NCI-H526 treated with DMSO at 0.1 percent for 48 hours (cell line): ENCODE measurements at places on chromosomes 11 and 22.

GRCh38 chr11:128956401-128957201 is 13.9 kb upstream of the TP53AIP1 start:
- DNase-seq = peak; percentile 91

- no peak for DNase-seq
Measured at GRCh38 chr22:48555606-48556005, 1272.1 kb downstream of the BRD1 start.

- no peak for DNase-seq
Measured at GRCh38 chr11:101446238-101446637, 137.6 kb downstream of the TRPC6 start.

DNA sequence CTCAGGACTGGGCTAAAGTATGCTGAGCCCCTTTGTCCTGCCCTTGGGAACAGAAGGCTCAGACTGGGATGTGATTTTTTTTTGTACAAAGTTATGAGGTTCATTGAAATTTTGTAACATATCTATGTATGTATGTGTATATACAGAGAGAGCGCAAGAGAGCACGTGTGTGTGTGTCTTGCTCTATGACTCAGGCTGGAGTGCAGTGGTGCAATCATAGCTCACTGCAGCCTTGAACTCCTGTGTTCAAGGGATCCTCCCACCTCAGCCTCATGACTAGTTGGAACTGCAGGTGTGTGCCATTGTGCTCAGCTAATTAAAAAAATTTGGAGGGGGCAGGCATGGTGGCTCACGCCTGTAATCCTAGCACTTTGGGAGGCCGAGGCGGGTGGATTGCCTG is 5.7 kb downstream of the TMEM25 start:
- DNase-seq = no peak

DNA sequence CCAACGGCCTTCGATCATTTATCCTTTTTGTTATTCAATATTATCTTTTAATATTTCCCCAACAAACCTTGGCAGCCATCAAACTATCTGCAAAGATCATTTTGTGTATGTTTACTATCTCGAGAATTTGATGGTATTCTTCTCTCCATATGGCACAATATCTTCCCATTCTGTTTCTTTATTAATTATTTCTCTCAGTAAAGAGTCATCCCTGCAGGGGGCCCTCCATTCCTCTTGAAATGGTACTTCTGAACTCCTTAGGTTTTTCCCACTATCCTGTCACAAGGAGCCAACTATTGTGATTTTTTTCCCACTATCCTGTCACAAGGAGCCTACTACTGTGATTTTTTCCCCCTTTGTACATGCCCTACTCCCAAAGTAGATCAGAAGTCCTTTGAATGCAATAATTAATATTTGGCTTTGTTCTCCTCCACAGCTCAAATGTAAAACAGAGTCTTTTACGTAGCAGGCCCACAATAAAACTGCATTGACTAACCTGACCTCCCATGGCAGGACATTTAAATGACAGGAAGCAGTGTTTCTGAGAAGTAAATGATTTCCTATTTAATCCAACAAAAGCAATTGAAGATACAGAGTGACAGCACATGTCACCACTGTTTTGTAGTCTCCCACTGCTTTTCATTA is 43.3 kb downstream of the PDGFD start:
- no peak for DNase-seq

GRCh38 chr11:2376751-2377451 is at the start of gene CD81:
Gene CD81, plus strand, starts transcription at chr11:2377310. Its CDS starts 240 bp downstream, at chr11:2377550.
- no peak for DNase-seq

DNA sequence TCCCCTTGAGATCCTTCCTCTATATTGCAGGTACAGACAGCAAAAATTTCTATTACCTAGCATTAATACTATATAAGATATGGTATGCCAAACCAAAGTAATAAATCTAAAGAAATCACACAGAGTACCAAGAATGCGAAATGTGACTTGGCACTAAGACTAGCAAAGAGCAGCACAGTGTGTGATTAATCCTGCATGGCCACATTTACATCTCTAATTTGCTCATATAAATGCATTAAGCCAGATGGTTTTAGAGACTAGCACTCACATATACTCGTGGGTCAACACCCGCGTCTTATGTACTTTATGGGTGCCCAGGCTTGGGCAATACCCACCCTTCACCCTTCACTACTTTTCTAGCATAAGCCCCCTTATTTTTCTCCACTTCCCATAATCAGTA is 213.2 kb downstream of the TTC28 start:
- no peak for DNase-seq

- no peak for DNase-seq
Measured at GRCh38 chr11:83921447-83922192, 635.5 kb upstream of the CCDC90B start.

GRCh38 chr11:70546191-70546940 is 148.0 kb downstream of the CTTN start:
- no peak for DNase-seq

- DNase-seq = no peak
Measured at GRCh38 chr11:88420165-88420791, 82.7 kb upstream of the CTSC start.

DNA sequence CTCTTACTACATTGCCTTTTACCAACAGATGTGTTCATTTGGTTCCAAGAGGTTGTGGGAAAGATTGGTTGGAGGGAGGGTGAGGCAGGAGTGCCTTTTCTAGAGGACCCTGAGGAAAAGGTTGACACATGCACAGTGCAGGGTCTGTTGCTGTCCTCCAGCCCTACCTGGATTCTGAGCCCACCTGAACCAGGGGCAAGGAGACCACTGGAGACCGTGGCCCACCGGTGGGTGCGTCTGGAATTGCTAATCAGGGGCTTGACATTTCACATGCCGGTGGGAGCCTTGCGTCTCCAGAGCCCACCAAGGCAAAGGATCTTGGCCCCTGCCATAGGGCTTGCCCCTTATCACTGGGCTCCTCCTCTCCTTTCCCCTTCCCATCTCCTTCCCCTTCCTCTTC is 80.4 kb upstream of the ZBED5 start:
- no peak for DNase-seq

DNA sequence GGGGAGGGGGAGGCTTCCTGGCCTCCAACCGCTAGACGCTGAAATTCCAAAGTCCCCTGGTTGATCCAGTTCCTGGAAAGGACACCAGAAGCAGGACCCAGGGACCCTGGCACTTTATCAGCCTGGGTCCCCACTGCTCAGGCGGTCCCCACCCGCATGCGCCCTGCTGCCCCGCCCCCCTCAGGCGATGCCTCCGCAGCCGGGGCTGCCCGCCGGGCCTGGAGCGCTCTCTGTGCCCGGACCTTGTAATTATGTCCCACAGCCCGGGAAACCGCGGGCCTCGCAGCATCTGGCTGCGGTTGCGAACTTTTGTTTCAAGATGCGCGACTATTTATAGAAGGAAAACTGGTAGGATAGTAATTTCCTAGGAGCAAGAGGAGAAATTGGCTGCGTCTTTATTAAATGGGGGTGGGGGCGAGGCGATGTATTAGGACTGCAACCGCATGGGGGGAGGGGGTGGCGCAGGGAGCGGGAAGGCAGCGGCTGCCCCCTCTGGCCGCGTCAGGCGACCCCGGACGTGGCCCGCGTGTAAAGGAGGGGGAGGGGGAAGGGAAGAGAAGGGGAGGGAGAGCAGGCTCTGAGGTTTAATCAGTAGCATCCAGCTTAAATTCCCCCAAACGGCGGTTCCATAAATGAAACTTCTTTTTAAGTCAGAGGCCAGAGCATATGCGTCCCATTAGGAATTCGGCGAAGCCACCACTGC is 6.1 kb downstream of the WNT7B start:
- no peak for DNase-seq

DNA sequence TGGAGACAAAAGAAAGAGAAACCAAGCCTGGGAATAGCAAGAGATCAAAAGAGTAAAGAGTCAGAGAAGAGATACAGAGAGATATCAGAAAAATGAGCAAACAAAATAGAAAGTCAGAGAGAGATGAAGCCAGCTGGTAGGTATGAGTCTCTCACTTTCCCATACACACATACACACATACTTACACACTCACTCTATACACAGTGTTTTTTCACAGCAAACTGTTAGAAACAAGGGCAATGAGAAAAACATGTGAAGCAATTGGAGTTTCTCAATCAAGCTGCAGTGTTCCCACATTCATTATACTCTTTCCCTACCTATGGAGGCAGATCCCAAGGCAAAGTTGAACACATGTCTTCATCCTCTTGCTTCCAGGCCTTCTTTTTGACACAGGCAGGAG is 2.6 kb upstream of the NLRP10 start:
- DNase-seq = no peak

DNA sequence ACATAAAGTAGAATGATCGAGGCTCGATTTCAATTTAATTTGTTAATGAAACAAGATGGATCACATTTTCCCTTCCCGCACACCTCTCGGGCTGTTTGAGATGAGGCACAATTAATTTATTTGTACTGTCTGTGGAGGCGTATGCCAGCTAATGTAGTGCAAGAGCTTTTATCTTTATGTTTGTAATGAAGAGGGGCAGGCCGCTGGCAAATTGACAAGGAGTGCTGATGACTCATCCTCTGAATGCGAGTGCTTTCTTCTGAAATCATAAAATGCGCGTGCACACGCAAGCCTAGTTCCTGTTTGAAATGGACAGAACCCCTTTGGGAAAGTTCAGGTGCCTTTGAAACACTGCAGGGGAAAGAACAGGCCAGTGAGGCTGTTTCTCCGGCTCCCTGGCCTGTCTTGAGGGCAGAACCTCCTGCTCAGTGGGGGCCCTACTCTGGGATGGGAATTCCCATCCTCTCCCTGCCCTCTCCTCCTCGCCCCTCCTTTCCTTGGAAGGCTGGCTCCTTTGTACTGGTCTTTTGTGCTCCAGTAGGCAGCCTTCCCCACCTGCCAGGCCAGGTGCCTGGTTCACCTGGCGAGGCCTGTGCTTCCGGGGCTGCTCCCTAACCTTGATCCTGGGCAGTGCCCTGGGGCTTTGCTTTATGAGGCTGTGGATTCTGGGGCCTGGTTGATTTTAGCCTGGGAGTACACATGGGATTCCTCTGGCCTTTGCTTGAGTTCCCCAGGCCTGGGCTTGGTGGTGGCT is 50.3 kb downstream of the TEAD1 start:
- no peak for DNase-seq

DNA sequence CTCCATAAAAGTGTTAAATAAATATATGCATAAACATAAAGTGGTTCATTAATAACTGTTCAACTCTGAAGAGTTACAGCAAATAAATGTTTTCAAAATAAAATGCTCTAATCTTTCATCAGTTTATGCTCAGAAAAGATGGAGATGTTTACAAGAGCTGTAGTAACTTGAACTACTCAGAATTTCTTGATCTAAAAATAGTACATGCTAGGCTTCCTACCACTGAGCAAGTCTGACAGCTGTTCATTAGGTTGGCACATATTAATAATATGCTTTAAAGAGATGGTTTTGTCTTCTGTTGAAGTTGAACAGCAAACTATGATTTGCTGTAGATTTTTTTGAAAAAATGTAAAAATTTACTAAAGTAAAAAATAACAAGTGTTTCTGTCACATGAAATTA is 10.8 kb upstream of the SLN start:
- no peak for DNase-seq

DNA sequence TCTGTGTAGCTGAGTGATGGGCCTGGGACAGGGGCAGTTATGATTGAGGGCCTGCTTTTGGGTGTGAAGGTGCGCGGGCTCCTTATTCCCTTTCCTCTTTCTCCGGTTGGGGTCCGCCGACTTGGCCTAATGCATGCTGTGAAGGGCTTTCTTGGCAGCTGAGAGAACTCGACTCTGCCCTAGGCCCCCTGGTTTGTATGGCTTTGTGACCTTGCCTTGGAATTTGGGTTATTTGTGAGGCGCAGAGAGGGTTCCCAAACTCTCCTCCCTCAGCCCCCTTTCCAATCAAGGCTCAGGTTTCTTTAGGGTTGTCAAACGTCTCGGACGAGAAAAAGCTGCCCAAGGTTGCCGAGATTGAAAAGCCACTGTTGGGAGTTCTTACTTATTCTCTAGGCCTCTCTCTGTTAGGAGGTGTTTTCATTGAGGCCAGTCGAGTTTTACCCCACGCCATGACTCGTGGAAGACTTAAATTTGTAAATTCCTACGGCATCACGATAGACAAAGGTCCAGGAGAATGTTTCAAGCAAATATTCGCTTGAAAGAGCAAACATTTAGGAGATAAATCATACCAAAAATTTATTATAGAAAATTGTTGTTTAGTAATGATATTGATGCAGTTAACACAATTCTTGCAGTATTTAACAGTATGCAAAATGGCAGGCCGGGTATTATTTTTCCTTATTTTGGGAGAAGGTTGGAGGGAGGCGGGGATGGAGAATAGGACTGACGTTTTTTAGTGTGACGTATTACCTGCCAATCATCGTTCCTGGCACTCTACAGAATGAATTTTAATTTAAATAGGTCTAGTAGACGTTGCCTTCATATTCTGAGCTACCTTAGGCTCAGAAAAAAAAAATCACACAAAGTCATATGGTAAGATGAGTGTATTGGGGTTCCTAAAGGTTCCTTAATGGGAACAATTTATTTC is 689 bp downstream of the PDHX start:
- no peak for DNase-seq

GRCh38 chr22:26890870-26891269 is 233.5 kb downstream of the MIAT start:
- peak; percentile 24 for DNase-seq

DNA sequence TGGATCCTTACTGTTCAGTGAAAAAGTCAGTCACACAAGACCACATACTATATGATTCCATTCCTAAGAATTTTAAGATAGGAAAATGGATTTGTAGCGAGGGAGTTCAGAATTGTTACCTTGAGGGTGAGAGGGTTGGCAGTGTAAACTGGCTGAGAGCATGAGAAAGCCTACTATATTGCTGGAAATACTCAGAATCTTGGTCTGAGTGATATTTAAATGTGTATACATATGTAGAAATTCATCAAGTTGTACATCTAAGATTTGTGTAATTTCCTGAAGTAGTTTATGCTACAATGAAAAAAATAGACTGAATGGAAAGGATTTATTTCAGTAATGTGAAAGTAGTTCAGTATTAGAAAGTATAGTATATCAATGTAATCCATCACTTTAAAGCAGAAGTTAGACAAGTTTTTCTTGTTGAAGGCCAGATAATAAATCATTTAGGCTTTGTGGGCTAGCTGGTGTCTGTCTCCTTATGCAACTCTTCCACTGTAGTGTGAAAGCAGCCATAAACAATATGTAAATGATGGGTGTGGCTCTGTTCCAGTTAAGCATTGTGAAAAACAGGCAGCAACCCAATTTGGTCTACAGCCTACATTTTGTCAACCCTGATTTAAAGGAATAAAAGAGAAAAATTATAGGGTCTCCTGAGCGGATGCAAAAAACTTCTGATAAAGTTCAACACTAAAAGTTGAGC is 127.2 kb upstream of the THY1 start:
- DNase-seq = peak; percentile 44
